Activated CD8-positive, alpha-beta memory T cell treated with anti-CD3 and anti-CD28 coated beads for 4 hours (primary cell): ENCODE measurements at places on chromosomes 12 and 14.

GRCh38 chr12:51081421-51081820, 2.0 kb downstream of the CSRNP2 start:
- no peak for DNase-seq

GRCh38 chr14:32078858-32079216, 1.7 kb downstream of the ARHGAP5 start:
- DNase-seq: no peak

DNA sequence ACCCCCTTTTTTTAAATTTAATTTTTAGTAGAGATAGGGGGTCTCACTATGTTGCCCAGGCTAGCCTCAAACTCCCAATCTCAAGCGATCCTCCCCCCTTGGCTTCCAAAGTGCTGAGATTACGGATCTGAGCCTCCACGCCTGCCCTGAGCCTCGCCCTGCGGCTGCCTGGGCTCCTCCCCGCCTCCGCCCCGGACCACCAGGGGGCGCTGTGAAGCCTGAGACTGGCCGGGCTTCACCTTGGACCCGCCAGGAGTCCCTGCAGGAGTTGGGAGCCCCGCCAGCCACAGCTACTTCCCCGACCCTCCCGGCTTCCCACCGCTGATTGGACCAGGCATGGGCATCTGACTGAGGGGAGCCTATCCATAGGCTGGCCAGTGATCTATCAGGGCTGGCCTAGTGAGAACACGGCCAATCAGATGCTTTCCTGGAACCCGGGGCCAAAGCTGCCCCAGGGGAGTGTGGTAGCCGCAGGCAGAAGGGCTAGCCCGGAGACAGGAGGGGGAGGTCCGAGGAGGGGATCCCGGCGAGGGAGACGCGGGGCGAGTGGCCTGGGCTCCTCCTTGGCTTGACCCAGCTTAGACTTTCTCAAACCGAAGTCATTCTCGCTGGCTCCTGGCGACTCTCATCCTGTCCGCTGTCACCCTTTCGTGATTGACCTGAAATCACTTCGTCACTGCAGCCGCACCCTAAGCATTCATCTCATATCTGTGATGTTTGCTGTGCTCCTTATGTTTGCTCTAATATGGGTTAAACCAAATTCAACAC, 15.1 kb upstream of the ANKRD9 start:
- peak; percentile 75 for DNase-seq

DNA sequence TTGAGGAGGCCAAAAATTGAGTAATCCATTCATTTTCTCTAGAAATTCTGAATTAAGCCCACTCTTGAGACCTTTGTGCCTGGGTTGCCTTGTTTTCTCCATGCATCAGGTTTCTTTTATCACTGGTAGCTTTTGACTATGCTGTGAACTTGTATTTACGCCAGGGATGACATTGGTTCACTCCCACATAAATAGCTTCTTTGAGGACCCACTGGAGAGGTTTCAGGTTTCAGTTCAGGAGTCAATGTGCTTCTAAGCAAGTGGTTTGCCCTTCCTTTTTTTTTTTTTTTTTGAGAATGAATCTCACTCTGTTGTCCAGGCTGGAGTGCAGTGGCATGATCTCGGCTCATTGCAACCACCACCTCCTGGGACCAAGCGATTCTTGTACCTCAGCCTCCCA, 10.2 kb upstream of the SLC17A8 start:
- no peak for DNase-seq

DNA sequence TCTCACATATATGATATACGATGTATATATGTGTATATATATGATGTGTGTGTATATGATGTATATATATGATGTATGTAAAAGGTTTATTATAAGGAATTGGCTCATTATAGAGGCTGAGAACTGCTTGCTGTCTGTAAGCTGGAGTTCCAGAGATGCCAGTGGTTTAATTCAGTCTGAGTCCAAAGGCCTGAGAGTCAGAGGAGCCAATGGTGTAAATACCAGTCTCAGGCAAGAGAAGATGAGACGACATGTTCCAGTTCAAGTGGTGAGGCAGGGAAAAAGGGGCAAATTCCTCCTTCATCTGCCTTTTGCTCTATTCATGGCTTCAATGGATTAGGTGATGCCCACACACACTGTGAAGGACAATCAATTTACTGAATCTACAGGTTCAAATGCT, 17.1 kb upstream of the STYK1 start:
- no peak for DNase-seq

- no peak for DNase-seq
Measured at GRCh38 chr12:82818271-82819035, 131.7 kb downstream of the TMTC2 start.

- no peak for DNase-seq
Measured at GRCh38 chr12:67582844-67583243, 65.7 kb upstream of the DYRK2 start.

- no peak for DNase-seq
Measured at GRCh38 chr12:16524378-16524777, 81.6 kb downstream of the LMO3 start.

GRCh38 chr12:104602896-104603295, 146.1 kb downstream of the CHST11 start:
- no peak for DNase-seq

GRCh38 chr14:82689948-82690347, 1156.3 kb upstream of the SEL1L start:
- no peak for DNase-seq

DNA sequence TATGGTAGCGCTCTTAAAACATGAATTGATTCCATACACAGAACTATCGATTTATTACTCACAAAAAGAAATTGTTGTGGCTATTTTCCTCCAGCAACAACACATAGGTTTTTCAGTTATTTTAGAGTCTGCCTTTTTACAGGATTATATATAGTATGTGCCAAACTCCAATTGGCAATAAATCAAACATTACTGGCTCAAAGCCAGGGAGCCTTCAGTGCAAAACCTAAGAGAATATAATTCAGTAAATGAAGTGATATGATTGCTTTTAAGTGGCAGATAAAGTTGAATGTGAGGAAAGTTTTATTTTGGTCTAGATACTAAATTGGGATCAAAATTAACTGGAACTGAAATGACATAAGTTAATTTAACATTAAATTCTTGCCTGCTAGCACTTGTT, 234.8 kb downstream of the PIK3C2G start:
- DNase-seq: no peak

- DNase-seq: no peak
Measured at GRCh38 chr12:124956571-124956970, 32.4 kb downstream of the DHX37 start.

GRCh38 chr12:68236421-68237059, 10.9 kb upstream of the IL26 start:
- DNase-seq: peak; percentile 17

- DNase-seq: peak; percentile 20
Measured at GRCh38 chr12:1122786-1123185, 131.8 kb downstream of the ERC1 start.

DNA sequence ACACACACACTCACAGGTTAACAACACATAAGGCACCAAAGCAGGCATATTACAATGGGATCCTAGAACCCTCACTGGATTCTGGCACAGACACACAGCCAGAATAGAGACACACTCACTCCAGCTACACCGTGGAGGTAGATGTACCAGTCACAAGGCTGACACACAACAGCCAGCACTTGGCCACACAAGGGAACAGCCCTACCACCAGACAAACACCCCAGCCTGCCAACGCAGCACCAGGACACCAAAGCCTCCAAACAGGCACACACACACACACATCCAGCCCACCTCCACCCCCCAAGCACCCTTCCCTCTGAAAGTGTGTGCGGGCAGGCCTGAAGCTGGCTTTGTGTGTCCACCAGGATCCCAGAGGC, 10.9 kb upstream of the ITGB7 start:
- DNase-seq: no peak

GRCh38 chr14:88166616-88167015, 156.5 kb downstream of the KCNK10 start:
- DNase-seq: no peak

DNA sequence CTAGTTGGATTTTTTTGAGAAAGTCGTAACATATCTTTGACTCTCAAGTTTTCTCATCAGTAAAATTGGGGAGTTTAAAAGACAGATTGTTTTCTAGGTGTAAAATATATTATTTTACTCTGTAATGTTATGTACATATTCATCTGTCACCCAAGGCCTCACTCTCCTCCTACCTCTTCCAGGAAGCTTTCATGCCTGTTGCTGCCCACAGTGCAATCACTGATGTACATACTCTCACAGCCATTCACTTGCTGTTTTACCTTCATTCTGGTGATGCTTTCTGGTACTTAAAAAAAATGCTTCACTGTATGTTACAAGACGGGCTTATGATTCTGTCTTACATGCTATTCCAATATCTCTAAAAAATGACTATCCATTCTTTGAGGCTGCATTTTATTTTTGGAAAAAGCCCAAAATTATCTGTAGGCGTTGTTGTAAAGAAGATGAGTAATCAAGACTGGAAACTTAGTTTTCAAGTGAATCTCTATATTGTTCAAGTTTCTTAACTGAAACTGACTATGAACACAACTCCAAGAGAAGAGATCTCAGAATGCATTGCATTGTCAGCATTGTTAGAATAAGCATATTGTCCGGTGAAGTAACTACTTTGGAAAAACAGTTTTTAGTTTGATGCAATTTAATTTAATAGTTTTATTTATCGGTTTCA, 82.5 kb downstream of the LMO3 start:
- DNase-seq: no peak

- DNase-seq: no peak
Measured at GRCh38 chr14:66248256-66248655, 237.9 kb upstream of the CCDC196 start.

GRCh38 chr14:82075566-82075965, 541.9 kb upstream of the SEL1L start:
- no peak for DNase-seq

GRCh38 chr12:124365726-124366430, 71.0 kb downstream of the RFLNA start:
- DNase-seq: no peak

DNA sequence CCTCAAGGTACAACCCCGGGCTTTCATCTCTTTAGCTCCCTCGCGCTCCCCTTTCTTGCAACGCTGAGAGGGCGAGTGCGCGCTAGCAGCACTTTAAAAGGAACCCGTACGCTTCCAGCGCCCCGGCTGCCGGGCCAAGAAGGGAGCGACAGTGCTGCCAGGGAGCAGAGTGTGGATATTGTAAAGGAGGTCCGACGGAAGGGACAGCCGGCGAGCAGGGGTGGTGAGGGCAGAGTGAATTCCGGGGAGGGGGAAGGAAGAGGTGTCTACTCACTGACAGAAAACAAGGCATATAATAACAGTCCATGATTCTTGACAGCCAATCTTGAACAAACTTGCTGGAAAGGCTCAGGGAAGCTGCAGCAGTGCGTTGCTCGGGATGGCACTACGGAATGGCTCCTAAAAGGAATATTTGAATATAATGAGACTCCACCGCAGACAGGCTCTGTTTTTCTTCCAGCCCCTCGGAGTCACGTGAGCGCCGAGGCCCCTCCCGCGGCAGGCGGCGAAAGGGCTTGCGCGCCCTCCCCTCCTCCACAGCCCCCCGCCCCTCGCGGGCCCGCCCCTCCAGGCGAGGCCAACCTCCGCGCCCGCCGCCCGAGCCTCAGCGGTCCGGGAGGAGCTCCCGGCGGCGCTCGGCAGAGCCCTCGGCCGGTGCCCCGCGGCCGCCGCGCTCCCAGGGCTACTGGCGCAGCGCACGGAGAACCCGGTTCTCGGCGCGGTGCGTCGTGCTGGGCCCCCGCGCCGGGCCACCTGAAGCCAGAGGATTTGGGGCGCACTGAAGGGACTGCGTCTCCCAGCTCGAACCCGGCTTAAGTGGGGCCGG, 3.4 kb downstream of the BMP4 start:
- DNase-seq: no peak

DNA sequence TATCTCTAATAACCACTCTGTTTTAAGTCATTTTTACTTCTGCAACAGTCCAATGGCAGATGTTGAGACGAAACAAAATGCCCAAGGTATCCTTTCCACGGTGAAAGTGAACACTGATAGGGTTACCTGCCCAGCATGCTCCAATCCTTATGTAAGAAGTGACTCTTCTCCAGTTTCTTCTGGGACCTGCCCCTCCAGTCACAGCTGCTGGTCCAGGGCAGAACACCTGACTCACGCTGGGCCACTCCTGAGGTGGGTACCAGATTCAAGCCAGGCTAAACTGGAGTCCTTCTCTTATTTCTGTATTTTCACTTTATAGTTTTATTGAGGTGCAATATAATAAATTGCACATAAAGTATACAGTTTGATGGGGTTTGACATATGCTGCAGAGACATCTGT, 16.7 kb downstream of the NT5DC3 start:
- no peak for DNase-seq

DNA sequence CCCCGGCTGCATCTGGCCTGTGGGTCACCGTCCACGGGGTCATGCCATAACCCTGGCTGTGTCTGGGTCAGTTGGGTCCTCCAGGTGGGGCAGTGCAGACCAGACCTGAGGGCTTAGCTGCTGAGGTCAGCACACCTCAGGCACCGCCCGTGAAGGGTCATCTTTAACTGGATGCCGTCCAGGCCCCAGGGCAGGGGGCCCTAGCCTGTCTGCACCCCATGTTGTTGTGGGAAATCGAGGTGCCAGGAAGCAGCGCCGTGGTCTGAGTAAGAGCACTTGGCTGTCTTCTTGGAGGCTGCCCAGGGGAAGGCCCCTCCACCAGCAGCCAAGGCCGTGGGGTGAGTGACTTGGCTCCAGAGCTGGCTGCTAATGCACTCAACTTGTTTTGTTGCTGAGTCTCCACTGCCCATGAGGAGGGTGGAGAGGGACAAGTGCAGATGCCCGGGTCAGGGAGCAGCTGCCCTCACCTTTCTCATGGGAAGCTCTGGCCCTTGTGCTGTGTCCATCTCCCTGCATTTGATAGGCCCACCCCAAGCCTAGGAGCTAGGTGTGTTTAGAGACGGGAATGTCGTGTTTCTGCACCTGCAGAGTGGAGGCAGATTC, 317.2 kb downstream of the TMEM121 start:
- no peak for DNase-seq

GRCh38 chr14:39554576-39554975, 122.3 kb upstream of the FBXO33 start:
- DNase-seq: no peak

GRCh38 chr14:53956427-53957201, at the start of gene BMP4:
BMP4 (minus strand) TSS chr14:53956825; CDS start chr14:53952222, 4,603 bp downstream.
- no peak for DNase-seq

DNA sequence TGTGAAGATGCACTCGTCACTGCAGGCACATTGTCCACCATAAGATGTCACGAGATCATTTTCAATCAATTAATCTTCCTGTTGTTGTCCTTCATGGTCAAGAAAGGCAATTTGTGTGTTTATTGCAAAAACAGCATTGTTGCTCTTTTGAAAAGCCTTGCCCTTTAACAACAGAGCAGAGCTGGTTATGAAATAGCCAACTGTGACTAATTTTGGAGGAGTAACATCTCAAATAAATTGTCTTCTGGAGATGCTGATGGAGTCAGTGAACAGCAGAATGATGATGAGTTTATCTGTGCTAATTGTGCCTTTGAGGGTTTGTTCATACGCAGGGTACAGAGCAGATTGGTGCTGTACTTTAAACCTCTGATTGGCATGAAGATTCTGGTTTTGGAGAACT, 88.3 kb upstream of the E2F7 start:
- no peak for DNase-seq

DNA sequence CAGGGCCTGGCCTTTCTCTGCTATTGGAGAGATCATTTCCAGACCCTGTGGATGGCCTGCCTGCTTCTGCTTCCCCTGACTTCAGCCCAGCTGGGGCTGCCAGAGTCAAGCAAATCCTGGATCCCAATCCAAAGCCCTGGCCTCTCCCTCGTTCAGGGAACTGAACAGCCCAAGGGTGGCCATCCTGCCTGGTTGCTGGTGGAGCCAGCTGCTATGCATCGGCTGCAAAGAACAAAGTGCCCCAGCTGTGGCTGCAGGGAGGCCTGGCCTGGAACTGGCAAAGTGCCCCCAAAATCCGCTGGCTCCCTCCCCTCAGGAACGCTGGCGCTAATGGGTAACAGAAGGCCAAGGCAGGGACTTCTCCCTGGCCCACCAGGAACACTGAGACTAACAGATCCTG, 56.4 kb downstream of the LRRC74A start:
- no peak for DNase-seq

- DNase-seq: no peak
Measured at GRCh38 chr12:95709152-95709551, 81.4 kb downstream of the NTN4 start.
